ENCODE measurements at places on chromosomes 16 and 17. TPM values are rescaled to one million over a fixed set of nuclear protein-coding genes. Genes with fewer than 3 reads are reported as not detected.

DNA sequence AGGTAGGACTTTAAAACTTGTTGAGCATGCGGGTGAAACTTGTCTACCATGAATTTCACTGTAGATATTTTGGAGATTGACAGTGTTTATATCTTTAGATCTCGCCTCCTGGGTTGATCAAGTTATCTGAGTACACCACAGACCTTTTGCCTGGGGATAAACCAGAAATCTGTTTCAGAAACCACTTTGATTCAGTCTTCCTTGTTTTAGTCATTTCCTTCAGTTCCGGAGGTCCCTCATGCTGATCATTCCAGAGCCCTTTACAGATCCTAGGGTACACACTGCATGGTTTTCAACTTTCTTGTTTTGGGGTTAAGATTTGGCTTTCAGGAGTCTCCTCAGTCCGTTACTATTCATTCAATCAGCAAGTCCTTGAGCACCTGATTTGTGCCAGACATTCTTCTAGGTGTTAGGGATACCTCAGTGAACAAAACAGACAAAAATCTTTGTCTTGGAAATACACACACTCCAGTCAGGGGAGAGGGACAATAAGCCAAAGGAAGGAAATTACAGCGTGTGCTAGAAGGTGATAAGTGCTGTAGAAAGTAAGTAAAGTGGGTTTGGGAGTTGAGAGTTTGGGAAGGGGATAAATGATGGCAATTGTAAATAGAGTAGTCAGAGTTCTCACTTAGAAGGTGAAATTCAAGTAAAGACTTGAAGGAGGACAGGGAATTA lies 12.2 kb downstream of the NOD2 start:
- no peak for DNase-seq

GRCh38 chr17:78138204-78139060 lies 7.8 kb upstream of the C17orf99 start:
- DNase-seq: no peak

ABCC12 gene
- 0.08 TPM for polyA plus RNA-seq

TVP23A gene
- polyA plus RNA-seq: 3.2 TPM

DNA sequence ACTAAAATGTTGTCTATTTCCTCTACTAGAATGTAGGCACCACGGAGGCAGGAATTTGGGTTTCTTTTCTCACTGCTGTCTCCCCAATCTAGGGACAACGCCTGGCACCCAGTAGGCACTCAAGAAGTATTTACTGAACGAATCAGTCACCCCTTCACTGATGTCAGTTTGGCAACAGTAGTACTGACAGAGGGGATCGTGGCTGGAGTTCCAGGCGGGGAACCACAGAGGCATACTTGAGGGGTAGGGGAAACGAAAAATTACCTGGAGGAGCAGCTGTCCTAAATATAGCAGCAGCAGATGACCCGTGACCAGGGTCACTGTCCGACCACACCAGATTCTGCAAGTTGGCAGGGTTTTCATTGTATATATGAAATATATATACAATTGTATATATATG lies 33.3 kb downstream of the TRIM25 start:
- DNase-seq: no peak

GRCh38 chr16:89132194-89133005 lies 38.7 kb downstream of the ACSF3 start:
- peak; percentile 25 for DNase-seq

DNA sequence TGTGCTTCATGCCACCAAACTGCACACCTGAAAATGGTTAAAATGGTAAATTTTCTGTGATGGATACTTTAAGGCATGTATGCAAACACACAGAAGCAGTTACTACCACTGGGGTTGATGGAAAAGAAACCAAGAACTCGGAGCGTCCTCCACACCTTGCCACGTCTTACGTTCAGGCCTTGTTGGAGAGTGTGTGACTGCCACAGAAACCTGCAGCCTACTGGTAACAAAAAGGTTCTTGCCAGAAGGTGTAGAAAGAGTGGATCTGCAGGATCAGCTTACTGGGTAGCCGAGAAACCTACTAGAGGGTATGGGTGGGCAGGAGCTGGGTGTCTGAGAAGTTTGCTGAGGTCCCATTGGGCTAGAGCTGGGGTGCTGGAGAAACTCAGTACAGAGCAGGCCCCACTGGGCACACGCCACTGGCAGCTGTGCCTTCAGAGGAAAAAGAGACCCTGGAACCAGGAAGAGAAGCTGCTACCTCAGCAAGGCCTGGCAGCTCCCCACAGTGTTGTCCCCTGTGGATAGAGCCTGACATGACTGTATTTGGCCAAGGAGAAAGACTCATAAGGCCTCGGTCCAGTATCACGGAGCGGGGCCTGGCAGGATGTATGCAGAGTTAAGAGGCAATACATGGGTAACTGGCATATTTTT lies 204.6 kb downstream of the SEC14L1 start:
- DNase-seq: no peak

SPNS3 gene
- polyA plus RNA-seq: not detected

MT1F gene
- 3.6 TPM for polyA plus RNA-seq

DNA sequence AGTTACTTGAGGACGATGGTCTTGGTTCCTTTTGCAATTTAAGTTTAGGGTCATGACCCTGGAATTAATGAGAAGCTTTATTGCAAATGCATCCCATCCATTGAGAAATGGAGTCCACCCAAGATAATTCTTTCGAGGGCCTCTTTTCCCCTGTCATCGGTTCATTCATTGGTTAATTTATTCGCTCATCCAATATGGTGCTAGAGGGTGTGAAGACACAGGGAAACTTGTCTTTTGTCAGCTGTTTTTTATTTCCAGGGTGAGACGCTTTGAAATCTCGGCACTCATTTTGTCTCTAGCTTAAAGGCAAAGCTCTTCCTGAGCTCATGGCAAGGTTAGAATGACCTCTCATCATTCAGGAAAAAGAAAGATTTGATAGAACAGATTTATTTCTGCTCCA lies 464.2 kb upstream of the EEF2KMT start:
- DNase-seq: no peak

LRRC37B gene
- 18.2 TPM for polyA plus RNA-seq

TTLL6 gene
- 0.06 TPM for polyA plus RNA-seq

DNA sequence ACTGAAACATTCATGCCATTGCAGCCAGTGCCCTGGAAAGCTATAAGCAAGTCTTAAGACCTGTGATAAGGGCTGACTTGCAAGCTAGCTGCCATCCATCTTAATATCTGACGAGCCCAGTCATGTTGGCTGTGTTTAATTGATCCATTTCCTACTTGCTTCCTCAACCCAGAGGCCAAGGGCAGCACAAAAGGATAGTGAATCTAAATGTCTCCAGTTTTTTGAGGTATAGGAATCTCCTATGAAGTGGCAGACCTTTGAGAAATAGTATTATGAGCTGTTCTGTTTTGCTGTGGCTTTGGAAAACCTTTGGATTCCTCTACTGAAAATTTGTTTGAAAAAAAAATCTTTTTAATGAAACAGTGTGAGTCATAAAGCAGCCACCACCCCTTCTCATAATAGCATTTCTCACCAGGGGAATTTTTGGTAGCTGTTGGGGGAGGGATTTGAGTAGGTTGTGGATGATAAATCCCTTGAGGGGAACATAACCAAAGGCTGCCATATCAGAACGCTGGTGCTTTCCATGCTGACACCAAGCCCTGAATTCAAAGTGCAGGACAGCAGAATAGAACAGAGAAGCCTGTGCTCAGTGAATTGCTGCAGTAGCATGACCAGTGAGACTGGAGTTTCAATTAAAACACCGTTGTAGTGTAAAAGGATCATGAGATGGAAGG lies 12.9 kb downstream of the ZNRF1 start:
- no peak for DNase-seq

RHBDL3 gene
- 1.8 TPM for polyA plus RNA-seq

- no peak for DNase-seq
Observed at GRCh38 chr17:1762233-1762900, 507 bp downstream of the SERPINF1 start.

GRCh38 chr17:35486920-35487732 lies 38.6 kb upstream of the SLFN13 start:
- DNase-seq: peak; percentile 51

GRCh38 chr16:78836802-78837491 lies 737.5 kb downstream of the WWOX start:
- no peak for DNase-seq

- DNase-seq: no peak
Observed at GRCh38 chr17:71383091-71383490, 737.7 kb upstream of the SOX9 start.

GRCh38 chr16:22098405-22099255 lies 6.3 kb downstream of the VWA3A start:
- no peak for DNase-seq

- DNase-seq: no peak
Observed at GRCh38 chr16:66639091-66639885, 34.8 kb downstream of the CMTM3 start.

DNAAF1 gene
- 0.95 TPM for polyA plus RNA-seq

VEZF1 gene
- 70.2 TPM for polyA plus RNA-seq

GRCh38 chr17:52148288-52148968 lies 10.1 kb downstream of the CA10 start:
- DNase-seq: no peak

PERCC1 gene
- not detected for polyA plus RNA-seq

GRCh38 chr17:39243155-39243554 lies 17.4 kb upstream of the STAC2 start:
- DNase-seq: no peak

DNA sequence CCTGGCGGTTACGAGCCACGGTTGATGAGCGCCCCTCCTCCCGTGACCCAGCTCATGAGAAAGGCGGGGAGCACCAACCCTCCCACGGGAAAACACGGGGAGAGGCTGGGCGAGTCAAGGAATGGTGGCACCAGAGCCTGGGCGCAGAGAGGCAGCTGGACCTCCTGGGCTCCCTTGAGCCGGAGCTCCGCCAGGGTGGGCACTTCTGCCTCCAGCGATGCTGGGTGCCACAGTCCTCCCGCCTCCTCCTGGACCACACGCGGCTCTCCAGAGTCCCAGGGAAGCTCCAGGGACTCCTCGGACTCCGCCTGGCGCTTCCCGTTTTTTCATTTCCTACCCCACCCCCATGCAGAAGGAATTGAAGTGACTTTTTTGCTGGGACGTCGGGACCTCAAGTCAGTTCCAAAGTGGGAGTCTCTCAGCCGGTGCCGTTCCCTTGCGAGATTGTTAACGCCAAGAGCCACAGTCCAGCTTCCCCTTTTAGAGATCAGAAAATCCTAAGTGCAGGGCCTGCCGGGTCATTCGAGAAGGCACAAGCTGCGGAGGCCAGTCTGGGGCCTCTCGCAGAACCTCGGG lies 6.6 kb upstream of the CBX8 start:
- DNase-seq: no peak

GRCh38 chr16:86070484-86070883 lies 171.5 kb downstream of the IRF8 start:
- no peak for DNase-seq

GRCh38 chr17:41096055-41096454 lies 1.9 kb downstream of the KRTAP4-8 start:
- DNase-seq: no peak

TUBD1 gene
- 9.1 TPM for polyA plus RNA-seq

DNA sequence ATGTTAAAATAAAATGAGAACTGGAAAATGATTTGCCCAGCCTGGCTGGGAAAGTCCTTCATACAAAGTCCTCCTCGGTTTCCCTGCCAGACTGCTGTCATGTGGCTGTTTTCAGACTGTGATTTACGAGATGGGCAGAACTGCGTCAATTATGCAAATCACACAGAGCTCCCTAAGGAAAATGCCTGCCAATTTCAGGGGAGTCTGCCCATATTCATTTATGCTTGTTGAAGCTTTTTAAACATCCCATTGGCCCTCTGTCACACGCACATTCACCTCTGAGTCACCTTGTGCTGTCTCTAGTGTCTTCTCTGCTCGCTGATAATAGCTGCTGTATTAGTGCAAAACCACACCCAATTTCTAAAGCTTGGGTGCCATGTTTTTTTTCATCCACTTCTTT lies 81.7 kb upstream of the FAM20A start:
- no peak for DNase-seq

DNA sequence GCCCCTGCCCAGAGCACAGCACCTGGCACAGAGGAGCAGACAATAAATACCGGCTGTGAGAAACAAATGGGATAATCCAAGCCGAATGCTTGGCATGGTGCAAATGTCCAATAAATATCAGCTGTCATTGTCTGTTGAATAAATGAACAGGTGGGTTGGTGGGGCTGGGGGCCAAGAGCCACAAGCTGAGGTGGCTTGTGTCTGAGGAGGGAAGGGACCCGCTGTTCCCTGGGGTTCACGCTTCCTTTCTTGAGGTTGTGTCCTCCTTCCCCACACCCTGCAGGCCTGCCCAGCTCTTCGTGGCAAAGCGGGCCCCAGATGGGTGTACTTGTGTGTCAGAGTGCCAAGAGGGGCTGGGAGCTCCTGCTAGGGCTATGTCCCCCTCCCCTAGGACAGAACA lies 38.6 kb downstream of the ARHGAP27 start:
- DNase-seq: no peak

DNA sequence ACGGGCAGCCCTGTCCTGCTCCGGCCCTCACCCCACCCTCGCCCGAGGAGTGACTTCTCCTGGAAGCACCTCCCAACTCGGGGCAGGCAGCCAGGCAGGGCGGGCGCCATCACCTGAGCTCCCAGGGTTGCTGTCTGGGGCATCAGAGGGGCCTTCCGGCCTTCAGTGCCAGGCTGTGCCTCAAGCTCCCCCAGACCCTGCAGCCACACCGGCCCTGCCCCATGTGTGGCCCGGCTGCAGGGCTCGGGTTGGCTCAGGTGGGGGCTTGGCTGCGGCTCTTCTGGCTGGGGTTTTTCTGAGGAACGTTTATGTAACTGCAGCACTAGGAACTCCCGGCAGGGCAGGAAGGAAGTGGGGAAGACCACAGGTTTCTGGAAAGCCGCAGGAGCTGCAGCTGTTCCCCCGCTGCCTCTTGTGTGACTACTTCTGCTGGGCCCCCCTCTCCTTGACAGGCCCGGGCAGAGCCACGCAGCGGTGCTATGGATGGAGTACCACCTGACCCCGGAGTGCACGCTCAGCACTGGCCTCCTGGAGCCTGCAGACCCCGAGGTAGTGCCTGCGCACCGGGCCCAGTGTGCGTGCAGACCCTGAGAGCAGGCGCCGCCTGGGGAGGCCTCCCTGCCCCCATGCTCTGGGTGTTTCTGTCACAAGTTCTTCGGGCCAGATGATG lies 45.6 kb downstream of the PRMT7 start:
- DNase-seq: no peak

- DNase-seq: no peak
Observed at GRCh38 chr16:85851034-85851785, 47.8 kb upstream of the IRF8 start.

Data from ovary (tissue), 10 donors.